ENCODE measurements at places on chromosomes 6 and 20. TPM values are rescaled to one million over a fixed set of nuclear protein-coding genes. Genes with fewer than 3 reads are reported as not detected.

Gene ZSCAN23
- not detected for total RNA-seq

Gene TP53TG5
- not detected for total RNA-seq

Gene DNAH8
- not detected for total RNA-seq

Gene SMIM28
- total RNA-seq = not detected

Gene MAP3K4
- 10.7 TPM for total RNA-seq

Gene PAQR8
- total RNA-seq = 1.1 TPM

Gene SLC4A11
- total RNA-seq = 13.0 TPM
